NCI-H1105 (cell line): ENCODE measurements at places on chromosomes 6 and 20.

- DNase-seq = peak; percentile 57
Measured at GRCh38 chr20:35992713-35993335, 24.4 kb downstream of the CNBD2 start.

GRCh38 chr6:89475634-89476033, 42.7 kb downstream of the ANKRD6 start:
- no peak for DNase-seq

DNA sequence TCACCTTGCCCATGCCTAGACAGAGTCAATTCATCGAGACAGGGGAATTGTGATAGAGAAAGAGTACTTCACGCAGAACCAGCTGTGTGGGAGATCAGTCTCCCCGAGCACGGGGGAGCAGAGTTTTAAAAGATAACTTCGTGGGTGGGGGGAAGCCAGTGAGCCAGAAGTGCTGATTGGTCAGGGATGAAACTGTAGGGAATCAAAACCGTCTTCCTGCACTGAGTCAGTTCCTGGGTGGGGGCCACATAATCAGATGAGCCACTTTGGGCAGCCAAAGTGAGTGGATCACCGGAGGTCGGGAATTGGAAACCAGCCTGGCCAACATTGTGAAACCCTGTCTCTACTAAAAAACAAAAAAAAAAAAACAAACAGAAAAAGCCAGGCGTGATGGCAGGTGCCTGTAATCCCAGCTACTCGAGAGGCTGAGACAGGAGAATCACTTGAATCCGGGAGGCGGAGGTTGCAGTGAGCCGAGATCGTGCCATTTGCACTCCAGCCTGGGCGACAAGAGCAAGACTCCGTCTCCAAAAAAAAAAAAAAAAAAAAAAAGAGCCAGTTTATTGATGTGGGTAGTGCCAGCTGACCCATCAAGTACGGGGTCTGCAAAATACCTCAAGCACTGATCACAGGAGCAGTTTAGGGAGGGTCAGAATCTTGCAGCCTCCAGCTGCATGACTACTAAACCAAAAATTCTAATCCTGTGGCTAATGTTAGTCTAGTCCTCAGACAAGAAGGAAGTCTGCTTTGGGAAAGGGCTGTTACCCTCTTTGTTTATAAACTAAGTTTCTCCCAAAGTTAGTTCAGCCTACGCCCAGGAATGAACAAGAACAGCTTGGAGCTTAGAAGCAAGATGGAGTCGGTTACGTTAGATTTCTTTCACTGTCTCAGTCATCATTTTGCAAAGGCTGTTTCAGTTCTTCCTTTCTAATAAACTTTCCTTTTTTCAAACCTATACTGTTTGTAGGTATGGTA, 3.9 kb upstream of the TRIM39 start:
- DNase-seq = no peak

DNA sequence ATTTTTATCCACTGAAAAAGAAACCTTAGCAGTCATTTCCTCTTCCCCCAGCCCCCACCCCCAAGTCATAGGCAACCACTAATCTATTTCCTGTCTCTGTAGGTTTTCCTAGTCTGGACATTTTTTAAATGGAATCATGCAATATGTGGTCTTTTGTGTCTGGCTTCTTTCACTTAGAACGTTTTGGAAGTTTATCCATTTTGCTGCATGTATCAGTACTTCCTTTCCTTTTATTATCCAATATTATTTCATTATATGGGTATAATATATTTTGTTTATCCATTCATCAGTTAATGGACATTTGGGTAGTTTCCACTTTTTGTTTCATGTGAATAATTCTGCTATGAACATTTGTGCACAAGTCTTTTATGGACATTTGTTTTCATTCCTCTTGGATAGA, 99.3 kb upstream of the BMP5 start:
- DNase-seq = no peak

DNA sequence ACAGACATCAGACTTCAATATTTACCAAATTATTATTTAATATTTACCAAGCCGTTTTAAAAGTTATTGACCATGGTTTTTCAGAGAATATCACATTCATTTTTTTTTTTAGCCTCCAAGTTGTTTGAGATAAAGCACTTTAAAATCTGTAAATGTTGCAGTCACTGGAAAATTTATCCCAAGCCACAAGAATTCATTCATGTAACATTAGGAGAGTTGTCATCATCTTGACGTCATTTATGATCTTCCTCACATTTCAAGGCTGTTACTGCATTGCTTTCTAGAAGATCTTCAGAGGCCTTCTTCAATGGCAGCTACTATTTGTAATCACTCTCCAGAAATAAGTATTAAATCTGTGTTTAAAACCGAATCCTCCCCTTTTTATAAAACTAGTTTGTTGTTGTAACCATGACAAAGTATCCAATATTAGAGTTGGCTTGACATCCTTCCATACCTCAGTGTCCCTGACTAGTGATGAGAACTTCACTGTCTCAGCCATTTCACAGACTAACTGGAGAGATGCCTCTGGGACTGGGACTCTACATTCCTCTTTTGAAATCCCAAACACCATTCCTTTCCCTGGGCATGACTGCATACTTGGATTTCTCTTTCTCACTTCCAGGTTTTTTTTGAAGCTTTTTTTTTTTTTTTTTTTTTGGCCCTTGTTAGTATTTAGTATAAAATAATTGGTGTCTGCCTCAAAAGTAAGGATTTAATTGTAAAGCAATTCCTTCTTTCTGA, 100.1 kb downstream of the ZFAND3 start:
- DNase-seq = no peak

- DNase-seq = no peak
Measured at GRCh38 chr6:80234908-80235307, 128.4 kb downstream of the BCKDHB start.
